ENCODE measurements at places on chromosomes 16 and 17. TPM values are rescaled to one million over a fixed set of nuclear protein-coding genes. Genes with fewer than 3 reads are reported as not detected.

- H3K27me3 ChIP-seq = no peaks in the 10 kb centered on the region
- H3K4me1 ChIP-seq = peaks cover 22% of the 10 kb centered on the region
- no peaks in the 10 kb centered on the region for H3K36me3 ChIP-seq
- peak overlapping the region; percentile 57 for H3K27ac ChIP-seq
- no peak overlapping the region for H3K4me3 ChIP-seq
Observed at GRCh38 chr16:89324056-89325010, 106.8 kb downstream of the ZNF778 start.

DNA sequence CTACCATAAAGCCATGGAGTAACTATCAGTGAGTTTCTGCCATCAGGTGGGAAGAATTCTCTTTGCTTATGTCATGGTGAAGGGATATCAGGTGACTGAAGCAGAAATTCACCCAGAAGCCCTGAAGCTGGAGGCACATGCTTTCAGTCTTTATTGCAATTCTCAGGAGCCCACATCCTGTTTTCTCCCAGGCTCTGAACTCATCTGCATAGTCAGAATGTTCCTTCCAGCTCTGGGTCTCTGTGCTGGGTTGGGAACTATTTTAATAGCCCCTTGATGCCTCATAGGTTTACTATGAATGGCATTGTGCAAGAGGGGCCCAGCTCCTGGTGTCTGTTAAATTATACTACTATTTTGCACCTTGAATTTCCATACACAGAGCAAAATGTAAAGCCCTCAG is 198.4 kb upstream of the SOX9 start:
- DNase-seq = no peak
- no peak overlapping the region for H3K4me3 ChIP-seq
- H3K27me3 ChIP-seq = no peaks in the 10 kb centered on the region
- no peaks in the 10 kb centered on the region for H3K36me3 ChIP-seq
- no peak overlapping the region for H3K27ac ChIP-seq

KRT27 gene
- total RNA-seq = not detected

ABCA10 gene
- 6.8 TPM for total RNA-seq

DNA sequence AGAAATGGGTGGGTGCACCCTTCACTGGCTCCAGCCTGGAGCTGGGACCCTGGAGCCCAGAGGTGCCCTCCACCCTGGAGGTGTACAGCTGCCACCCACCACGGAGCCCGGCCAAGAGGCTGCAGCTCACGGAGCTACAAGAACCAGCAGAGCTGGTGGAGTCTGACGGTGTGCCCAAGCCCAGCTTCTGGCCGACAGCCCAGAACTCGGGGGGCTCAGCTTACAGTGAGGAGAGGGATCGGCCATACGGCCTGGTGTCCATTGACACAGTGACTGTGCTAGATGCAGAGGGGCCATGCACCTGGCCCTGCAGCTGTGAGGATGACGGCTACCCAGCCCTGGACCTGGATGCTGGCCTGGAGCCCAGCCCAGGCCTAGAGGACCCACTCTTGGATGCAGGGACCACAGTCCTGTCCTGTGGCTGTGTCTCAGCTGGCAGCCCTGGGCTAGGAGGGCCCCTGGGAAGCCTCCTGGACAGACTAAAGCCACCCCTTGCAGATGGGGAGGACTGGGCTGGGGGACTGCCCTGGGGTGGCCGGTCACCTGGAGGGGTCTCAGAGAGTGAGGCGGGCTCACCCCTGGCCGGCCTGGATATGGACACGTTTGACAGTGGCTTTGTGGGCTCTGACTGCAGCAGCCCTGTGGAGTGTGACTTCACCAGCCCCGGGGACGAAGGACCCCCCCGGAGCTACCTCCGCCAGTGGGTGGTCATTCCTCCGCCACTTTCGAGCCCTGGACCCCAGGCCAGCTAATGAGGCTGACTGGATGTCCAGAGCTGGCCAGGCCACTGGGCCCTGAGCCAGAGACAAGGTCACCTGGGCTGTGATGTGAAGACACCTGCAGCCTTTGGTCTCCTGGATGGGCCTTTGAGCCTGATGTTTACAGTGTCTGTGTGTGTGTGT is 46.8 kb downstream of the IL21R start:
- no peaks in the 10 kb centered on the region for H3K36me3 ChIP-seq
- no peak overlapping the region for H3K4me3 ChIP-seq
- no peaks in the 10 kb centered on the region for H3K4me1 ChIP-seq
- no peak for DNase-seq
- no peaks in the 10 kb centered on the region for H3K27me3 ChIP-seq

MRPL12 gene
- total RNA-seq = 21.8 TPM

GRCh38 chr16:11405331-11406176 is 60.3 kb downstream of the RMI2 start:
- no peak for DNase-seq
- no peaks in the 10 kb centered on the region for H3K27me3 ChIP-seq
- peaks cover 6% of the 10 kb centered on the region for H3K4me1 ChIP-seq
- H3K27ac ChIP-seq = no peak overlapping the region
- no peaks in the 10 kb centered on the region for H3K36me3 ChIP-seq
- no peak overlapping the region for H3K4me3 ChIP-seq

GRCh38 chr17:72826602-72827001 is 265.9 kb downstream of the SLC39A11 start:
- no peak overlapping the region for H3K4me3 ChIP-seq
- H3K4me1 ChIP-seq = no peaks in the 10 kb centered on the region
- H3K36me3 ChIP-seq = peaks cover 5% of the 10 kb centered on the region
- no peak for DNase-seq
- H3K27ac ChIP-seq = no peak overlapping the region
- no peaks in the 10 kb centered on the region for H3K27me3 ChIP-seq

DNA sequence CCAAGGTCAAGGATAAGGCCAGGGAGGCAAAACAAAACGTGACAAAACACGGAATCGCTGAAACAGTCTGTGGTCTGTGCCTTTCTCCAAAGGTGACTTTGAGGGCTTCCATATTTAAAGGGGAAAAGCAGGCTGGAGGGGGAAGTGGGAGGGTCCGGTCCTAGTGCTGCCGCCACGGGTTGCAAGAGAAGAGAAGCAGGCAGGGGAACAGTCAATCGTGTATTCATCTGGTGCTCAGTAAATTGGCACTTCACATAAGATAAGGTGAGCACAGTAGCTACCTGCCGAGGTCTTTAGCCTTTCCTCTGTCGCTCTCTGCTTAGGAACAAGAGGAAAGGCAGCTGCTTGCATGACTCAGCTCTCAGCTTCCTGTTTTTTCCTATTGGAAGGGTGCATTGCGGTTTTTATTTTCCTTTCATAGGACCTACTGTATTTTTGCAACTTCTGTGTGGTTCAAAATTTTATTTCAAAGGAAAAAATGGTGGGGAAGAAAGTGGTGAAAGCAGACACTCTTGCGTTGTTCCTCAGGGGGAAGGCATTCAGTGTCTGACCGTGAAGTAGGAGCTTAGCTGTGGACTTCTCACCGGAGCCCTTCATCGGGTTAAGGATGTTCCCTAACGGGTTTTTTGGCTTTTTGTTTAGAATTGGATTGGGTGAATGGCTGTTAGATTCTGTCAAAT is 7.1 kb upstream of the LGALS3BP start:
- peaks cover 19% of the 10 kb centered on the region for H3K36me3 ChIP-seq
- DNase-seq = no peak
- H3K4me3 ChIP-seq = peak overlapping the region; percentile 53
- H3K27me3 ChIP-seq = no peaks in the 10 kb centered on the region
- peak overlapping the region; percentile 62 for H3K27ac ChIP-seq

GRCh38 chr17:34412965-34413441 is 50.0 kb upstream of the CCL1 start:
- no peak for DNase-seq
- no peaks in the 10 kb centered on the region for H3K27me3 ChIP-seq
- H3K27ac ChIP-seq = no peak overlapping the region
- H3K36me3 ChIP-seq = no peaks in the 10 kb centered on the region

GDPD1 gene
- not detected for total RNA-seq

Data from ascending aorta (tissue), 2 donors.